ENCODE measurements at places on chromosomes 5 and 9.

DNA sequence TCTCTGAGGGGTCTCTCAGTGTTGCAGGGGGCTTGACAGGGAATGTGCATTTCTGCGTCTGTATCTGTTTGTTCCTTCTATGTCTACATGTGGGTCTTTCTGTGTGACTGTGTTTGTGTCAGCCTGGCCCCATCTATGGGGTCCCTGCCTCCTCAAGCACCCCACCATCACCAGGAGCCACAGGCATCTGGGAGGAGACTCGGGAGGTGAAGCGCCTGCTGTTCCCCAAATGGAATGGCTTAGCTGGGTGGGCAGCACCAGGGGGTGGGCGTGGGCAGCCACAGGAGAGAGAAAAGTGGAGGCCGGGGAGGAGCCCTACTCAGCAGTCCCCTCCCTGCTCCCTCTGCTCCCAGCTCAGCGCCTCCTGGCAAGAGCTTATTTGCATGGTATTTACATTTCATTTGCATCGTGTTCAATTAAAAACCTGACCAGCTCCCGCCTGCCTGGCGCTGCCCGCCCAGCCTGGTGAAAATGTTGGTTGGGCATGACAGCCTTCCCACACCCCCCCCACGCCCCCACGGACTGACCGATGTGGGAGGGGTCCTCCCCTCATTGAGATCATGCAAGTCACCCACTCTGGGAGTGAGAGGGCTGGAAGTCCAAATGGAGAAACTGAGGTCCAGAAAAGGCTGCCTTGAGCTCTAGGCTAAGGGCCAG lies 50.5 kb downstream of the CXXC5 start:
- DNase-seq, result no peak

DNA sequence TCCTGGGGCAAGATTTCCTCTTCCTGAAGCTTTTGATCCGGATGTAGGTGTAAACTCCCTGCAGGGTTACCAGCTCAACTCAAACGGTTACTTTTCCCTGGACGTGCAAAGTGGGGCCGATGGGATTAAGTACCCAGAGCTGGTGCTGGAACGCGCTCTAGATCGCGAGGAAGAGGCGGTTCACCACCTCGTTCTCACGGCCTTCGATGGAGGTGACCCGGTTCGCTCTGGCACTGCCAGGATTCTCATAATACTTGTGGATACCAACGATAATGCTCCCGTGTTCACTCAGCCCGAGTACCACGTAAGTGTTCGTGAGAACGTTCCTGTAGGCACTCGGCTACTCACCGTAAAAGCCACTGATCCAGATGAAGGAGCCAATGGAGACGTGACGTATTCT lies 820 bp downstream of the PCDHGA4 start:
- no peak for DNase-seq

GRCh38 chr9:114097613-114098020 lies 1.5 kb downstream of the KIF12 start:
- no peak for DNase-seq

DNA sequence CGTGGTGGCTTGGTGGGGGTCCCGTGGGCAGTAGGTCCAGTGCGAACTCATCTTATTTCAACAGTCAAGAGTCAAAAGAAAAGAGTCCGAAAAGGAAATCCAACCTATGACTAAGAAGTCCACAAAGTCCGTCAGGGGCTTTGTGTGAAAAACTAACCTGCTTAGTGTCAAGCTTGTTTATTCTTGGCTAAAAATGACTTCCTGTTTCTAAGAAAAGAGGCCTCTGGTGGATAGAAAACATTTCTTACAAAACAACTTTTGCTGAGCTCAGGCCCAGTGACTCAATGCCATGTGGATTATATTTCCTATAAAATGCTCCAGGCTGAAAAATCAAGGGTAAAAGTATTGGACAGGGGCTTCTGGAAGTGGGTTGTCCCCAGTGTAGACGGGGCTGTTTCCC lies 105.9 kb downstream of the GADD45G start:
- no peak for DNase-seq

- no peak for DNase-seq
Measured at GRCh38 chr5:172371684-172372083, 82.6 kb downstream of the SH3PXD2B start.

DNA sequence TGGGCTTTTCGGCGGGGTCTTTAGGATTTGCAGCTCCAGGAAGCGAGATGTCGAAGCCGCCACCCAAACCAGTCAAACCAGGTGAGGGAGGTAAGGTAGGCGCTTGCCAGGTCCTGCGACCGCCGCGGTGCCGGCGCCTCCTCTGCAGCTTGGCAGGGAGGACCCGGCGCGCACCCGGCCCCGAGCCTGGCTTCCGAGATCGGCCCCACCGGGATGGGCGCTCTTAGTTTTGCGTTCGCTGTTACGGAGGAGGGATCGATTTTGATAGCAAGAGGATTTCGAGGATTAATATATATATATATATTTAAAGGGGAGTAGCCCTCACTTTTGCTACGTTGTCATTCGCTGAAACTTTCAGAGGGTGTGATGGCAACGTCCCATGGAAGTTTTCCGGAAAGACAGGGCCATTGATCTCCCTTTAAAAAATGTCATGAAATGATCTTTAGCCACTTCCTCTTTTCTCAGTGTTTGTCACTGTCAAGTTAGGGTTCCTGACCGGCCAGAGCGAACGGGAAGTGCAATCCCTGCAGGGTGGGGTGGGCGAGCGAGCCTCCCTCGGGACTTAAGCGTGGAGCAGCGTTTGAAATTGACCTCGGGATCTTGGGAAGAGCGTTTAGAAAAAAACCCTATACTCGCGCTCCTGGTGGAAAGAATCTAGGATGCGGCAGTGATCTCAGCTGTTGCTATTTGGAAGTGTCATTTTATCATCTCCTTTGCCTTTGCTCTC lies 495 bp downstream of the OSTF1 start:
- DNase-seq, result peak; percentile 13

DNA sequence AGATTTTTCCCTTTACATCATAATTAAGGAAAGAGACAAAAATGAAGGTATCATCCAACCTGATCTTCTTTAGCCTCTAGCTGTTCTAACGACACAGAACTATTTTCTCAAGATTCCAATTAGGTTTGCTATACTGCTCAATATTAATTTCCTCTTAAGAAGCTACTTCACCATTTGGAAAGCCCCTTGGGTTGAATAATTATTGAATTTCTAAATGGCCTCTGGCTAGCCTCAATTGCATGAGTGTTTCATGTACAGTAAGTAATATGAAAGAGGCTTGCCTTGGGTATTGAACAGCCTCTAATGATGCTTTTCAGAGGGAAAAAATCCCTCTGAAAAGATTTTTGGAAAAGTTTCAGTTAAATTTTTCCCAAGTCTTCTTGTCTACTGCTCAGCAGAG lies 3.7 kb upstream of the MOB3B start:
- no peak for DNase-seq

DNA sequence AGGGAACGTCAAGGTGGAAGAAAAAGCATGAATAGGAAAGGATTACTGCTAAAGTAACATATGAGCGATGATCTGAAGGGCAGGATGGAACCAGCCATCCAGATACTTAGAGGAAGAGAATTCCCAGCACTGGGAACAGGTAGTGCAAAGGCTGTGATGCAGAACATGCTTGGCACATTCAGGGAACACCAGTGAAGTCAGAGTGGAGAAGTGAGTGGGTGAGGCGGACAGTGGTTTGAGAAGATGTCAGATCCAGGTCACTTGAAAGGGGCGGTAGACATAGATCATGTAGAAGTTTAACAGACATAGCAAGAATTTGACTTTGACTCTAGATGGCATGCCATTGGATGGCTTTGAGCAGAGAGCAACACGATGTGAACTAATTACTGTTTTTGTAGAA lies 374.2 kb downstream of the PDE4D start:
- DNase-seq, result no peak
